Left cardiac atrium (tissue), 4 donors: ENCODE measurements at places on chromosomes 1 and 21. TPM values are rescaled to one million over a fixed set of nuclear protein-coding genes. Genes with fewer than 3 reads are reported as not detected.

RALGPS2 gene
- 17.6 TPM for total RNA-seq

YOD1 gene
- 3.4 TPM for total RNA-seq

EIF2D gene
- 27.8 TPM for total RNA-seq

FAM72C gene
- 0.16 TPM for total RNA-seq

FDPS gene
- total RNA-seq: 128 TPM

TBCE gene
- total RNA-seq: 10.8 TPM

FAM177B gene
- not detected for total RNA-seq

TTF2 gene
- 8.0 TPM for total RNA-seq

PLXNA2 gene
- 13.3 TPM for total RNA-seq

RRP1 gene
- 14.9 TPM for total RNA-seq

MYBPH gene
- not detected for total RNA-seq

BARHL2 gene
- not detected for total RNA-seq

SPRR1A gene
- total RNA-seq: not detected

CASZ1 gene
- 37.6 TPM for total RNA-seq

COL9A2 gene
- total RNA-seq: 0.53 TPM

PRAMEF7 gene
- not detected for total RNA-seq

TNFSF4 gene
- 1.9 TPM for total RNA-seq

OR6F1 gene
- not detected for total RNA-seq

SLC1A7 gene
- total RNA-seq: 0.31 TPM

KCNE2 gene
- total RNA-seq: not detected
